PC-3 (cell line): ENCODE measurements at places on chromosomes 1 and 21.

- peak; percentile 72 for DNase-seq
These were observed 35.1 kb upstream of the LBR start for GRCh38 chr1:225462714-225463574.

GRCh38 chr21:25614441-25614840 lies 7.2 kb upstream of the MRPL39 start:
- no peak for DNase-seq

DNA sequence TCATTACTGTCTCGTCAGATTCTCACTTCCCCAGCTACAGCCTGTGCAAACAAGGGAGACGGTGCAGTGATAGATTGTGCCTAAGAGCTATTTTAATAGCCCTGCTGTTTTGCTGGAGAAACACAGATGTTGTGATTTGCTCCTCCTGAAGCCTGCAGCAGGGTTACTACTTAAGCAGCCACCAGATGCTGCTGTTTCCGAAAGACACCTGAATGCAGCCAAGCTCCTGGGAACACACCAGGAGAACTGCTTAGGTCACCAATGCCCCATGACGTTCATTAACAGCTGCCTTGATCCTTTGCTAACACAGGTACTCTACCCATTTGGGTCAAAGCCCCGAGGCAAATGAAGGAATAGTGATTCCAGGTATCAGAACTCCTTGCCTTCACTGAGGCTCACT lies 411.8 kb upstream of the DAB1 start:
- DNase-seq = no peak

DNA sequence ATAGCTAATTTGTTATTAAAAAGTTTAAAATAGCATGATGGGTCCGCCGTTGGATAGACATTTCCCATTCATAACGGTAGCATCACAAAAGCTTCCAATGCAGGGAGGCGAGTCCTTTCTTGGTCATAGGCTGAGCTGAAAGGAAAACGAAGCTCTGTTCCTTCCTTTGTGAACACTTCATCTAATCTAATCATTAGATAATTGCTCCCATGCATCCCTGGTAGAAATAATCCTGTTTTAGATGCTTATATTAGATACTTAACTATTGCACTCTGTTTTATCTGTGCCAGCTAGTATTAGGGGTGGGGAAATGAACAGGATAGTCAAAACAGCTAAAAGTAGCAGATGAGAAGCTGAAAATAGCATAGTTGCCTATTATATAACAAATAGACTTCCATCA lies 215.0 kb downstream of the SLC35F3 start:
- no peak for DNase-seq

DNA sequence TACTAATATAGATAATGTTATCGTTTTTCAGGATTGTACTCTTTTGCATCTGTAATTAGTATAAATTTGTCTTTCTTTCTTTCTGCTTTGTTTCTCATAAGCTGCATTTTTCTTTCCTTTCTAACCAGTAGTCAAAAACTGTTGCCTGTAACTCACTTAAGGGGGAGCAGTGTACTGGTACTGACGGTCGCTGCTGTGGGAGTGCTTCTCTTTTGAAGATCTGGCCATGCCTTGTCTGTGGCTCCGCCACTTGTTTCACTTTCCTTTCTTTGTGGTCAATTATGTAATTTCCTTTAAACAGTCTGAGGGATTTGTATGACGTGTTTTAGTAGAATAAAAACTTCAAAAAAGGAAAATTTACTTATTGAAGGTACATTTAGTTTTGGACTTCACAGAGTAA lies 37.0 kb downstream of the MIA3 start:
- DNase-seq = no peak

DNA sequence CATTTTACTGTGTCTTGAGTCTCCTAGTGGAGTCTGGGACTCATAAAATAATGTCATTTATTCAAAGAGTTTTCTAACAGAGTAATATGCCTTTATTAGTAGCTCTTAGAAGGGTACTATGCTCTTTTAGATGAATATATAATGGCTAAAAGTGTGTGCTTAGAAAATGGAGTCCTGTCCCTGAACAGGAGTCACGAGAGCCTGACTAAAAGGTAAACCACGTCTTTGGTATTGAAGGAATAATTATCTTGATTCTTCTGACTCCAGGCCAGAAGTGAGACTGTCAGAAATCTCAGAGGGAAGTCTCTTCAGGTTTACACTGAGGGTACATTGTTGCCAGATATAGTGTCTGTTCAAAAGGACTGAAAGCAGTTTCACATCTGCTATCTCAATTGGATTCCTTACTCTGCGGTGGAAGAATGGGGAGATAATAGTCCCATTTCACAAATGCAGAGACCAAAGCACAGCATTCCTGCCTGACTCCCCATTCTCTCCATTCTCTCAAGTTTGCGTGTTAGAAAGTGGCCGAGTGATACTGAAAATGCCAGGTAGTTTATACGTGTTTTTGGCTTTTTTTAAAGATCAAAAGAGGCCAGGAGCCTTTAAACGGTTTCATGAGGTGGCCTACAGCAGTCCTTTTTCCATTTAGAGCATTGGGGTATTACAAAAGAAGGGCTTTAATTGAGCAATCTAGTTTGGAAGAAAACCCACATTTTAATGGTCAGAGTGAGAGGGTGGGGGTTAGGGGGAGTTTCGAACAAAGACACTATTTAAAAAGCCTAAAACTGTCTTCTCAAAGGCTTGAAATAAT lies 176.6 kb downstream of the VPS13D start:
- DNase-seq = no peak

GRCh38 chr1:214002060-214002459 lies 14.3 kb downstream of the PROX1 start:
- DNase-seq = no peak

DNA sequence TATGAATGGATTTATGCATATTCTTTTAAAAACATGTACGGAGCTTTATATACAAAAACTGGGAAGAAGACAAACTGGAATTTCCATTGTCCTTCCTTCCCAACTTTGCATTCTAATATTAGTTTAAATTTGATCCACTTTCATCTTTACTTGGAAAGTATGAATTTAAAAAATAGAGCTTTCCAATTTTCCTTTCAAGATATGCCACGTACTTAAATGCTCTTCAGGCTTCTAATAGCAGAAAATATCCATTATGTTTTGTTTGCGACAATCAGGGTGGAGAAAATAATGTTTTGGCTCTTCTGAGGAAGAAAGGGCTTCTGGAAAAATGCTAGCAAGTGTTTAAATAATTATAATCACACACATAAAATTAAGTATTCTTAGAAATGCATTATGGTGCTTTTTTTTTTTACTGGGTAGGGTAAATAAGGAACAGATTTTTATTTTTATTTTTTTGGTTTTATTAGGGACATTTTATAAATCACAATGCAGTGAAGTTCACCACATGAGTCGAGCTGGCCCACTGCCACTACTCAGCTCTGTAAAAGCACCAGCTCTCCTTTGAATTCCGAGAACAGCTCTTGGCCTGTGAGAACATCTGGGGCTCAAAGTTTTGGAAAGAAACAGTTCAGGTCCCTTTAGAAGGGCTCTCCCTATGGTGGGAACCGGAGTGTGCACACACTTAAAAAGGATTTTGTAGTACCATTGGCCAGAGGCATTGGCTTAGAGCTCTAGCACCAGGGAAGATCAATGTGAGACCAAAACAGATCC lies 287.4 kb upstream of the LYPLAL1 start:
- DNase-seq = peak; percentile 84

DNA sequence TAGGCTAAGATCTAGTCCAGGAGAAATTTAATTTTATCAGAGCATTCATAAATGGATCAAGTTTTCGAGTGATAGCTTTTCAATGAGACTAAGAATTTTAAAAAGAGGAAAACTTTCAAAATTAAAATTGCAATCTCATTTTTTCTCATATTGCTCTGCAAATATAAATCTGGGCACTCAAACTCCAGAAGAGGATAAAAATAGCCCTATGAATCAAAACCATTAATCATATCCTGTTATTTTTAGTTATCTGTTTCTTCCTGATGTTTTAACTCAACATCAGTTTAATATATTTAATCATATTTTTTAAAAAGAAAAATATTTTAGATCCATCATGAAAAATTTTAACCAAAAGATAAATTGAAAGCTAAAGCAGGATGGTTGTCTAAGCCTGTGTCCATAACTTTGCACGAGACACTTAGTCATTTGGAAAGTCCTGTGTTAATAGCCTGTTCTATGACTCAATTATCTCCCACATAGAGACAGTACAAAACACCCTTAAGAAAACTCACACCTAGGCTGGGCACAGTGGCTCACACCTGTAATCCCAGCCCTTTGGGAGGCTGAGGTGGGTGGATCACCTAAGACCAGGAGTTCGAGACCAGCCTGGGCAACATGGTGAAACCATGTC lies 17.1 kb upstream of the PRRC2C start:
- DNase-seq = peak; percentile 69

DNA sequence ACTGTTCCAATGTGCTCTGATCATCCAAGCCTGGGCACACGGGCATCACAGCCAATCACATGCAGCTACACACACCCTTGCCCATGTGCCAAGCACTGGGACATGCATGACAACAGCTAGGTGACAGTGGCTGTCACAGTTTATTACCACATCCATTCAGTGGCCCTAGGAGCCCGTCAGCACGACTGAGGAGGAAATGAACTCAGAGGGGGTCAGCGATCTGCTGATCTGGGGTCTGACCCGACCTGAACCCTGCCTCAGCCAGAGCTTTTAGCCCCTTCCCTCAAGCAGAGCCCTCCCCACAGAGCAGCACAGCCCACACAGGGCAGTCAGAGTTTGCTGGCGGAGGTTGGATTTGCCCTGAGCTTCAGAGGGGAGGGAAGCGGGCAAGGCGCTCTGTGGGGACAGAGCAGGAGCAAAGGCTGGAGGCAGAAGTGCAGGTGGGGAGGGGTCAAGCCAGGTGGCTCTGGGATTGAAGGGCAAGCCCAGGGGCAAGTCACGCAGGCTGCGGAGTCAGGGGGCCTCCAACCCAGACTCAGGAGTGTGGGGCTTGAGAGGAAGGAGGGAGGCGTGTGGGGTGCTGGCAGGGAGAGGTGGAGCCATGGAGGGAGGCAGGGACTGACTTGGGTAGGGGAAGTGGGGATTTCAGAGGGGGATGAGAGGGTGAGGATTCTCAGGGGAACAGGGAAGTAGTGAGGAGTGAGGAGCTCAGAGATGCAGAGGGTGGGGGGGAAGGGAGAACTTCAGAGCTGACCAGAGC lies 10.4 kb downstream of the SH3BGRL3 start:
- DNase-seq = no peak
